ENCODE measurements at places on chromosomes 3 and 15.

DNA sequence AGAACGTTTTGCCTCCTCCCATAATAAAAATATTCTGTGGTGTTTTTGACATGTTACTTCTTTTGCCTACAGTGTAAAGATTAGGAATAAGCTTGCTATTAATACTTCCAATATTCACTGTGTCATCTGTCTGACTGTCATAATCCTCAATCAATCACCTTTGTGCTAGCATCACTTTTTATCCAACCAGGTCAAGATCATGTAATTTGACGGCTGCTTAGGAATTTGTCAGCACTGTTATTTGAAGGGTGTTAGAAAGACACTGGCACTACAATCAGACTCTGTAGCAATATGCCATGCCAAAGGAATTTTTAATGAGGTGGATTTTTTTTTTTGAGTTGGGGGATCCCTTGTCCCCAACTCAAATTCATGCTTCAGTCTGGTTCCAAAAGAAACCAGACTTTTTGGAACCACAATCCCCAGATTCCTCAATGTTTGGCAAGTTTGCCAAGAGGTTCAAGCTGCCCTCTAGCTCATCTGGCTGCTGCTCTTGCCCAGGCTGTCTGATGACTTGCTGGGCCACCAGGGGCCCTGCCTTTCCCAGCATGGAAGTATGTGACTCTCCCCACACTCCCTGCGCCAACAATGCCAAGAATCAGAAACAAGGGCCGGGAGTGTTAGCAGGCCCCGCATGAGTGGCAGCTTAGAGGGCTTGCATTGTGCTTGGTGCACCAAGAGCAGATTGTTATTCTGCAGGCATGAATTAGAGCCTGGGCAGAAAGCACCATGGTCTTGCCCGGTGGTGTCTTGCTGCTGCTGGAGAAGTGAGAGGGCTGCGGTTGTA is 58.6 kb upstream of the TSC22D2 start:
- DNase-seq, result peak; percentile 51

DNA sequence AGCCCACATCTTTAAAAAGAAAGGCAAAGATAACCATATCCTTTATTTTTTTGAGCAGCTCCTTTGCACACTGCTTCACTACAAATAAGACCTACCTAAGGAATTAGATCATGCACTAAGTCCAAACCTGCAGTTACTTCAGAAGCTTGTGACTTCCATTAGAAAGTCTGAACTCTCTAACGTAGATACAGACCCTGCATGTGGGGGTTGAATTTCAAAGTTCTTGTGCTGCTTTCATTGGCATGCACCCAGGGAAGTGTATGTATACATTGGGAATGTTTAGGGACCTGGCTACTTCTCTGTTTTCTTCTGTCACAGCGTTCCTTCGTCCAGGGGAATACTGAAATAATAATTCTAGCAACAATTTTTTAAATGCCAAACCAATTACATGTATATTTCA is 185.2 kb upstream of the IL12A start:
- DNase-seq, result no peak

GRCh38 chr3:143360244-143360643 is 240.7 kb downstream of the CHST2 start:
- no peak for DNase-seq

DNA sequence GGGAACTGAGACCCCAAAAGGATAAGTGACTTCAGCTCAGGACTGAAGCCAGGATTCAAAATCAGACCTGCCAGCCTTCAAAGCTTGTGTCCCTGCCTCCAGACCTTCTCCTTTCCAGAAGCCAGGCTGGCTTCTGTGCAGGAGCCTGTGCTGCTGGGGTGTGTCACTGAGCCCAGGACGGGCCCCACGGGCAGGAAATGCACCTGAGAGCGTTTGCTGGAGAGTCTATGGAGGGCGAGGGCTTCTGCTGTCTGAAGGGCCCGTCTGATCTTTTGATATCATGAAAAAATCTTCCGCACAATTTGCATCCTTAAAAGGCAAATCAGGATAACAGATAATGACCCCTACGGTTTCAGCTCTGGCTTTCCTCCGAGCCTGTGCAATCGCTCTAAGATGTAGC is 125.4 kb downstream of the FAM43A start:
- no peak for DNase-seq

GRCh38 chr3:42829083-42829627 is 19.9 kb downstream of the ACKR2 start:
- DNase-seq, result no peak

GRCh38 chr3:70309591-70309990 is 2.8 kb downstream of the MDFIC2 start:
- DNase-seq, result no peak

GRCh38 chr3:113773381-113773780 is 26.5 kb downstream of the ATP6V1A start:
- no peak for DNase-seq

DNA sequence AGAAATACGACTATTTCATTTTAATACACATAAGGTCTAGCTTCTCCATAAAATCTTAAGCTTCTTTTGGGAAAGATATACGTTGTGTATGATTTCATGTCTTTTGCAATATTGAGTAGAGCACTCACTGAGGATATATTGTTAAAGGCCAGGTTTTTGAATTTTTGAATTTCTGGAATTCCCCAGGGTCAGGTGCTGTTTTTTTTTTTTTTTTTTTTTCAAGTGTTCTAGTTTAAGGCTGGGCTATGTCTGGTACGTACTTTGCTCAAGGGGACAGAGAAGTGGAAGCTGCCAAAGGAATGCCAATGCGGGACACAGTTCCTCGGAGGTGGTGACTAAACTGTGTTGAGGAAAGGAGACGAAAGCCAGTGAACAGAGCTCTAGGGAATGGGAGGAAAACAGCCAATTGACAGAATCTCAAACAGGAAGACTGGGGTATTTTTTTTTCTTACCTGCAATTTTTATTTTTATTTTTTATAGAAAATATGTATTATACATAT is 510.5 kb upstream of the CBLB start:
- DNase-seq, result no peak

GRCh38 chr15:95405447-95405846 is 925.1 kb upstream of the NR2F2 start:
- no peak for DNase-seq

- no peak for DNase-seq
These were observed 84.9 kb downstream of the TIGIT start for GRCh38 chr3:114378760-114379159.

GRCh38 chr3:30471066-30471465 is 135.3 kb upstream of the TGFBR2 start:
- DNase-seq, result no peak

GRCh38 chr3:127108796-127109195 is 84.1 kb upstream of the PRR23E start:
- no peak for DNase-seq

DNA sequence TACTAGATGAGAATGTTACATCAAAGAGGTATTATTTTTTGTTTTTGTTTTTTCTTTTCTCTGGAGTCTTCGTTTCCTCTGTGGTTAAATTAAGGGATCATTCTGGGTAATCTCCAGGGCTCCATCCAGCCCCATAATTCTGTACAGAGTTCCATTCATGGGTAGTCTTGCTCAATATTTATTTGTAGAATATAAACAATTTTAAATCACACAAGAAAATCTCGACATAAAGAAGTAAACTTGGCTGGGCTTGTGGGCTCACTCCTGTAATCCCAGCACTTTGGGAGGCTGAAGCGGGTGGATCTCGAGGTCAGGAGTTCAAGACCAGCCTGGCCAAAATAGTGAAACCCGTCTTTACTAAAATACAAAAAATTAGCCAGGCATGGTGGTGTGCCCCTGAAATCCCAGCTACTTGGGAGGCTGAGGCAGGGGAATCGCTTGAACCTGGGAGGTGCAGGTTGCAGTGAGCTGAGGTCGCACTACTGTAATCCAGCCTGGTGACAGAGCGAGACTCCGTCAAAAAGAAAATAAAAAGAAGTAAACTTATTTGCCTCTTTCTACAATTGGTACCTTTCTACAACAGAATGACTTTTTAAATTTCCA is 166.8 kb upstream of the TGFBR2 start:
- DNase-seq, result no peak
